ENCODE measurements at places on chromosomes 12 and 14. TPM values are rescaled to one million over a fixed set of nuclear protein-coding genes. Genes with fewer than 3 reads are reported as not detected.

Gene TESPA1
- total RNA-seq: not detected

GRCh38 chr12:6605421-6606330, 1.5 kb downstream of the CHD4 start:
- no peak overlapping the region for H3K27ac ChIP-seq
- H3K4me3 ChIP-seq: peak overlapping the region; percentile 88
- peak; percentile 31 for DNase-seq
- H3K4me1 ChIP-seq: peaks cover 32% of the 10 kb centered on the region
- no peaks in the 10 kb centered on the region for H3K27me3 ChIP-seq

Gene CCDC184
- total RNA-seq: not detected

Gene SERPINA10
- total RNA-seq: not detected

Data from PC-9 (cell line).